Activated T-helper 1 cell treated with Interleukin-2 at 50 U/mL for 16 hours (primary cell): ENCODE measurements at places on chromosomes 7 and 10.

GRCh38 chr7:29145553-29146056, 732 bp downstream of the CPVL start:
- DNase-seq, result no peak

DNA sequence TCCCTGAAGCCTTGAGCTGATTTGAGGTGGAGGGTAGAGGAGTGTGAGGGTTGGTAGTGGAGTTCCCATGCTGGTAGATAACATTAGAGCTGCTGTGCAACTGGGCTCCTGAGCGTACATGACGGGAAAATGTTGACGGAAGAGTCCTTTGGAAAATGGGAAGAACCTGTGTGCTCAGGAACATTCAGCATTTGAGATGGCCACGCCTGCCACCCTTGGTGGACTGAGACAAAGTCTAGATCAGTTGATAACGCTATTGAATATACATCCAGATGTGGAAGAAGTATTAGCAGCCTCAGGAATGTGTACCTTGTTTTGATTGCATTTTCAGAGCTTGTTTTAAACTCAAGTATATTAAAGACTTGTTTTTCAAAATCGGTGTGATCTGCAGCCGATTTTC, 16.1 kb downstream of the PCBD1 start:
- no peak for DNase-seq

- DNase-seq, result no peak
Measured at GRCh38 chr10:97499561-97500296, 1.0 kb downstream of the UBTD1 start.

DNA sequence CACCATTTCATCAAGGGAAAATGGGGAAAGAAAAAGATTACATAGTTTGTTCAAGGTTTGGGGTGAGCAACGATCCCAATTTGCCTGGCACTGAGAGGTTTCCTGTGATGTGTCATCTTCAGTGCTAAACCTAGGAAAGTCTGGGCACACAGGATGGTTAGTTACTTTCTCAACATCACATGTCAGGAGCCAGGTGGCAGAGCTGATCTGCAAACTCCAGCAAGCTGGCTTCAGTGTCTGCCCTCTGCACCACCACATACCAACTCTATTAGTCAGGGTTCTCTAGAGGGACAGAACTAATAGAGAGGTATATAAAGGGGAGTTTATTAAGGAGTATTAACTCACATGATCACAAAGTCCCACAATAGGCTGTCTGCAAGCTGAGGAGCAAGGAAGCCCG, 11.3 kb downstream of the ADAM12 start:
- DNase-seq, result no peak

DNA sequence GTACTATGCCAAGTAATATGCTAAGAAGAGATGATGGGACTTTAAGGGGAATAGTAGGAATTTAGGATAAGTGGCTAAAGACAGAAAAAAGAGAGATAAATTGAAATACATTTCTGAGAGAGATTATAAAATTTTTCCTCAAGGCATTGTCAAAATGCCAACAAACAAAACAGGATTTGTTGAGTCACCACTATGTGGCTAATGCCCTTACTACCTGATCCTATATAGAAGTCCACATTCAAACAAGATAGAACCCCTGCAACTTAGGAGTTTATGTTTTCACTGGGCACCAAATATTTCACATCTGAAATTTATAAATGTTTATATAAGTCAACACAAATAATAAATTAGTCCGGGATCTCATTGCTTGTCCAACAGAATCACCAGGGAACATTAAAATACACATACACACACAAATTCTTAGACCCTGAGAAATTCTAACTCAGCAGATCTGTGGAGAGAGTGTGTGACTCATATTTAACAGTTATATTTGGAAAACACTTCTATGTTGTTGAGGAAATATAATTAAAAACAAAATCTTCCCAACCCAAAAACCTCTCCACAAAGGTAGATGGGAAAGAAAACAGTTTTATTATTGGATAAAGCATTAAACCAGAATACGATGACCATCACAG, 154.3 kb downstream of the PPP1R3A start:
- no peak for DNase-seq

DNA sequence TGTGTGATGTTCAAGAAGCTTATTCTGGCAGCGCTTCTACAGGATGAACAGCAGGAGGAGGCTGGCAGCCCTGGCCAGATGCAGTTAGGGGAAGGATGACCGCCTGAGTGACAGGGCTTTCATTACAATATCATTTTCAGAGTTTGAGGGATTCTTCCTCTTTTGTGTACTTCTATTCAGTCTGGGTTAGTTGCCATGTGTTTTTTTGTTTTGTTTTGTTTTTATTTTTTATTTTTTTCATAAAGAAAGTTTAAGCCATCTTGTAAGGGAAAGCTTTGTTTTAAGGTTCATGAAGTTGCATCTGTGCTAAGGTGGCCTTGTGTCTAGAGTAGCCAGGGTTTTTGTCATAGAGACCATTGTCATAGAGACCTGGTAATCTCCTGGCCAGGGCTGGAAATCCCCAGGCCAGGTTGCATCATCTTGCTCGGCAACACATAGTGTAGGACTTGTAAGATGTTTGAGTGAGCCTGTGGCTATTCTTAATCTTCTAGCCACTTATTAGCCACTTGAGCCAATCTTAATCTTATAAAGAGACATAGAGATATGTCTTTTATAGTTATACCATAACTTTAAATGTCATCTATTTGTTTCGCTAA, 230.5 kb upstream of the TMEM229A start:
- DNase-seq, result no peak

- no peak for DNase-seq
Measured at GRCh38 chr7:77655836-77656455, 40.3 kb upstream of the RSBN1L start.

DNA sequence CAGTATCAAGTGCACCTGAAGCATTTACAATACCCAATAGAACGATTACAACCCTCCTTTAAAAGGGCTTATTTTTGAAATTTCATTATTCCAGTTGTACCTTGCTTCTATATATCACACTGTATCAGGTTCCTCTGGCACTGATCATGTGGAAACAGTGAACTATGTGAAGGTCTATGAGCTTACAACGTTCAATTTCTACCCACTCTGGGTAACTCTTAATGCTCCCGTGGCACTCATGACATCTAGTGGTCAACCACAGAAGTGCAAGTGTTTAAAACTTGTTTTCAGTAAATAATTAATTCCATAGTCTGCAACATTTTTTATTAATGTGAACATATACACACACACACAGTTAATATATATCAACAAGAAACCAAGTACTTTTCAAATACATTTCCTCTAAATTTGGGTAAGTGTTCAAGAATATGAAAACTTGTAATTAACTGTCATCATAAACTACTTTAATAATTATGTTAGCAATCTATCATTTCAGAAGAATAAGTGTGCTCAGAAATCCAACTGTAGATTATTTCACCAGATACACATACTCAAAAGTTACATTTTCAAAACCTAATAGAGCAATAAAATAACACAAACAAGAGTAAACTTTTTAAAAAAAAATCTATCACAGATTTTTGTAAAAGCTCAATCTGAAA, 61.0 kb downstream of the MPP7 start:
- no peak for DNase-seq

DNA sequence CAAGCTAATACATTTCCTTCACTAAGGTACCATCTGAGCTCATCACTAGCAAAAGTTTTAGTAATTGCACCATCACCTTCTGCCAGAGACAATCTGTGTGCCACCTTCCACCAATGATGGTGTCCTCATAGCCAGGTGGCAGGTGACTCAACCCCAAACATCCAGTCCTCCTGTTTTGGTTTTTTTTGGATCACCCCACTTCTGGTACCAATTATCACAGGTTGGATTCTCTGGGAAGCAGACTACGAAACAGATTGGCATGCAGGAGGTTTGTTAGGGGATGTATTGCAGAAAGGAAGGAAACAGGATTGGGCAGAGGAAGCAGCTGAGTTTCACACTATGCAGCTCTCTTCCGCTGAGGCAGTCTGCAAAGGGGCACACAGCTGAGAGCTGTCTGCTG, 4.5 kb upstream of the TACC2 start:
- no peak for DNase-seq

- no peak for DNase-seq
Measured at GRCh38 chr7:115965796-115966475, 64.6 kb downstream of the TFEC start.

GRCh38 chr10:122148876-122149560, 122.1 kb upstream of the BTBD16 start:
- no peak for DNase-seq

GRCh38 chr7:30596721-30597120, 2.0 kb downstream of the GARS1 start:
- no peak for DNase-seq

GRCh38 chr10:11091517-11092102, 73.9 kb downstream of the CELF2 start:
- DNase-seq, result no peak

DNA sequence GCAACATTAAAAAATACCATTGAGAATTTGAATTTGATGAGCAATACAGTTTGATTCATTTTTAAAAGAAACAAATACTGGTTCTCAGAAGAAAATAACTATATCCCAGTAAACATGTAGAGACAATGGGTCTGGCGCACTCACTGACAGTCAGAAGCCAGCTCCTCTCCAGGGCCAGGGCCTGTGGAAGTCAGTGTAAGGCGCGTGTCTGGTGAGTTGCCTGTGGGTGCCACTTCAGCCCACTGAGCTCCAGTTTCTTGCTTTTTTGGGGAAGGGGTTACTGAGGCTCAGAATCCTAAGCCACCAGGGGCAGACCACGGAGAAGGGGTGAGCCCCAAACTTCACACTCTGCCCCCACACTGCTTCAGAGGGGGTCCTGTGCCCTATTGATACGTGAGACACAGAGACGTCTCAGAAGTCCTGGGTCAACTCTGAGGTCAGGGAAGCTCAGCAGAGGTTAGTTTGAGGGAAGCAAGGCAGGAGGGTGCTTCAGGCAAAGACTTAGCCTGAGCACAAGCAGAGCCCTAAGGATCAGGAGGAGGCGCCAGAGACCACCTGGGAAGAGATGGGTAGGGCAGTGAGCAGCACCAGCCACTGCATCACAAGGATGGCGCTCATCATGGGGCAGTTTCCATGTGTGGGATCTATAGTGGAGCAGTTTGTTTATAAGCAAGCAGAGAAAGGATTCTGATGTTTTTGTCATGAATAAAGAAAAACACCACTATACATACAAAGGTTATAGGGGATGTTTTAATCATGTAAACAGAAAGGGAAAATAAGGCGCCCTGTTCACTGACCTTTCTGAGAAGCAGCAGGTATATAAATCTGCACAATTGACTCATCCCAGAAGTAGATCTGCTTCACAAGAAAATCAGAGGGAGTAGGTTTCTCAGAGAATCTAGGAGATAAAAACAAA, 95.7 kb downstream of the PKD1L1 start:
- DNase-seq, result no peak

DNA sequence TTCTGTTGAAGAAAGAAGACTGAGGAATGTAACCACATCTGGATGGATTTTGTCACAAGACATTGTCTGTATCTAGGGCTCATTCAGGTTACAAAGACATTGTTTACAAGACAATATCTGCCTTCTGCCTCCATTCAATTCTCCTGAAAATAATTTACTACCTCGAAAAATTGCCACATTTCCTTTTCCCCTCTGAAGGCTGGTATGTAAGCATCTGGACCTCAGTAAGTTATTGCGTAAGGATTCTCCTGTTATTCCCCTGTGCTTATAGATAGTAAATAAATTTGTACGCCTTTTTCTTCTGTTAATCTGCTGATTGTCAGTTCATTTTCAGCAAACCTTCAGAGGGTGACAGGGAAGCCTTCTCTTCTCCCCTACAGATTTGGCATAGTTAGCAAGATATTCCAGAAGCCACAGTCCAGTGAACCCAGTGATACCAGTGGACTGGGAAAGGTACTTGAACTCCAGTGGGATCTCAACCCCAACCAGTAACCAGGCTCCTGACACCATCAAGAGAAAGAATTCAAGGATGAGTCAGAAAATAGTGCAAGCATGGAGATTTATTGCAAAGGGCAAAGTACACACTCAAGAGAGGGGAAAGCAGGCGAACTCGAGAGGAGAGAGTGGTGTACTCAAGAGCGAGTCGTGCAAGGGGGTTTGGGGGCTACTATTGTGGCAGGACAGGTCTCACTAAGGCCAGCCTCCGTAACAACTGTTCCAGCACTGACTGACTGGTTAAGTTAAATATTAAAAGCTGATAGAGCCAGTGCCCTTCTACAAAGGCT, 706.9 kb upstream of the GHITM start:
- DNase-seq, result no peak

DNA sequence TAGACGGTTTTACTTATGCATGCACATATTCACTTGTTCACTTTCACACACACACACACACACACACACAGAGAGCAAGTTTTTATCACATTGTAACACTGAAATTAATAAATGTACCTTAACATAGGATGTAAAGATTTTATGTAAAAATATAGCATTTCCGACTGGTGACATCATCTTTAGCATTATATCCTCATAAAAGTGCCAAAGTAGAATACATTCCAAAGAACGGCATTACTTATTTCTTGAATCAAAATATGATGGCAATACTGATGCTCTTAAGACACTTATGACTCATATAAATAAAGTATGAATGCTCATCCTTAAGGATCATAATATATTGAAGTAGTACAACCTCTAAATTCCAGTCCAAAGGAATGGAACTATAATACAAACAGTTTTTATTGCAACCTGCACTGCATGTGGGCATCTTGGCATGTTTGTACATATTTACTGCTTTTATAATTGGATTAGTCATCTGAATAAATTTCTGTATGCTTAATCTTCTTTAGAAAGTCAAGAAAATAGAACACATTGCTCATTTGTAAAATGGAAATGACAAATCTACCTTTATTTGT, 290.0 kb upstream of the SEMA3A start:
- DNase-seq, result no peak

- no peak for DNase-seq
Measured at GRCh38 chr7:77348371-77348813, 67.8 kb downstream of the GSAP start.

GRCh38 chr10:96269438-96270300, 1.7 kb downstream of the BLNK start:
- no peak for DNase-seq

- no peak for DNase-seq
Measured at GRCh38 chr7:44711528-44711927, 37.1 kb upstream of the ZMIZ2 start.

- no peak for DNase-seq
Measured at GRCh38 chr7:85664341-85664740, 477.5 kb upstream of the SEMA3D start.

DNA sequence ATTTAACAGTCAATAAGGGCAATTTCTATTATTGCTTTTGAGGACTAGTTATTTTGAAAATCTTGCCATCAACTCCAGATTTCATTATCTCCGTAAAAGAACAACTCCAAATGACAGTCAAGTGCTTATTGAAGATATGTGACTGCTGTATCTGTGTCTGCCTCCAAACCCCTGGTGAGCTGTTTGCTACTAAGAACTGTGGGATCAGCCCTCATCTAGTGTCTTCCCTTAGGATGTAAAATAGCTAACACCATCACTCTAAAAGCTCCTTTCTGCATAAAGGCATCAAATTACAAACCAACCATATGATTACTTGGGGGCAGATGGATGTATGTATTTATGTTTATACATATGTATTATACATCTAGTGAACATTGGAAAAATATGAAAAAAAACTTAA, 70.8 kb upstream of the SLC13A1 start:
- no peak for DNase-seq

DNA sequence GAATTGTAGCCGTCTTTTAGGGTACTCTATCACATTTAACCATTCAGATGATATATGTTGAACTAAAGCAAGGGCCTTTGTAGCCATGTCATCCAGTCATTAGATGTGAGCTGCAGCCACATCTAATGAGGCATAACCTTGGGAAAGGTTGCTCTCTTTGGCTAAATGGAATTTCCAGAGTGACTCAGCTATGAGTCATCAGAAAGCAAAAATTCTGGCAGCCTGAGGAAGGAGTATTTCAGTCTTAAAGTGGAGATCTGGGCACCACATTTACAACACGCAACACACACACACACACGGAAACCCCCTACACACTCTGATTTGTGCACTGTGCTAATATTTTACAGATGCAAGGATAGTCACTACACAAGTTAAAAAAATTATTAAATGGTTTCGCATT, 176.9 kb upstream of the ZWINT start:
- DNase-seq, result no peak
